ENCODE measurements at places on chromosomes 1 and 21. TPM values are rescaled to one million over a fixed set of nuclear protein-coding genes. Genes with fewer than 3 reads are reported as not detected.

Gene B3GALT5
- total RNA-seq = 4.3 TPM

Gene HSD3B1
- not detected for total RNA-seq

Gene TMPRSS15
- total RNA-seq = not detected

Gene C8A
- not detected for total RNA-seq

Gene CR2
- not detected for total RNA-seq

Gene ABL2
- 110 TPM for total RNA-seq

Gene KLHL12
- 38.5 TPM for total RNA-seq

Gene ALG14
- 1.3 TPM for total RNA-seq

Gene ETV3L
- not detected for total RNA-seq

Gene RPS6KC1
- 31.7 TPM for total RNA-seq

Gene LCE1B
- not detected for total RNA-seq

Gene RYR2
- not detected for total RNA-seq

Gene SPATA46
- total RNA-seq = not detected

Gene FAM163A
- total RNA-seq = not detected

Gene WARS2
- 24.4 TPM for total RNA-seq

Gene TCEA3
- 21.6 TPM for total RNA-seq

Gene MYOC
- not detected for total RNA-seq

Gene CNN3
- total RNA-seq = 294 TPM

Gene CFAP74
- total RNA-seq = not detected

Gene CD48
- total RNA-seq = not detected

Gene DMBX1
- not detected for total RNA-seq

Gene KCNK2
- total RNA-seq = 200 TPM

Gene OLFML2B
- 84.0 TPM for total RNA-seq

Gene AXDND1
- 0.12 TPM for total RNA-seq

Gene BSND
- total RNA-seq = not detected

Gene LCA5L
- total RNA-seq = 0.97 TPM

Gene CYP4B1
- total RNA-seq = not detected

Gene SLAMF1
- not detected for total RNA-seq

Gene S1PR1
- total RNA-seq = 7.6 TPM

Gene IVL
- total RNA-seq = not detected

Gene DYNLT5
- total RNA-seq = 2.8 TPM

Gene MPL
- not detected for total RNA-seq

Gene CENPF
- total RNA-seq = 6.8 TPM

Gene RIPK4
- total RNA-seq = 0.49 TPM

Gene TGFB2
- 17.0 TPM for total RNA-seq

Gene KIF17
- total RNA-seq = 0.61 TPM

Gene NUDT4B
- total RNA-seq = 51.4 TPM

Gene SLFNL1
- 0.65 TPM for total RNA-seq

Gene NBPF6
- not detected for total RNA-seq

Gene CTH
- 6.4 TPM for total RNA-seq

Gene HTR6
- 0.12 TPM for total RNA-seq

Gene NUF2
- total RNA-seq = 0.97 TPM

Gene TMEM200B
- total RNA-seq = 28.6 TPM

Gene TMEM269
- total RNA-seq = under 0.01 TPM

Gene SMIM34
- not detected for total RNA-seq

Gene CELA2B
- total RNA-seq = not detected
